SK-N-SH (cell line): ENCODE measurements at places on chromosomes 4 and X.
A peak's percentile ranks its signal among the peaks of the same experiment; 100 is the strongest.

GRCh38 chr4:89296399-89296798 is 11.2 kb downstream of the GPRIN3 start:
- DNase-seq: no peak

DNA sequence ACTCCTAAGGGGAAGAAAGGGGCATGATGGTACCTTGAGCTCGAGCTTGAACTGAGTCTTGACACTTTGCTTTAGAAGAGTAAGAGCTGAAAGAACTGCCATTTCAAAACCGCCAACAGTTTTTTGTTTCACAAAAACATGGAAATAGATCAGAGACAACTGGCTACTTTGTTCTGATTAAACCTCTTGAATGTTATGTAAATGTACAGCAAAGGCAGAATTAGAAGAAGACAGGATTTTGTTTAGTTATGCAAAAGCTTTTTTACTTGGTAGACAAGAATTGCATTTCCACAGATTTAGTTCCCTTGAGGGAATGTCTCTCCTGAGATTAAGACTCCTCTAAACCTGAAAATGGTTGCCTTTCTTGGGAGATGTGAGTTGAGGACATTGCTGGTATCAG is 33.3 kb upstream of the STPG2 start:
- no peak for DNase-seq

DNA sequence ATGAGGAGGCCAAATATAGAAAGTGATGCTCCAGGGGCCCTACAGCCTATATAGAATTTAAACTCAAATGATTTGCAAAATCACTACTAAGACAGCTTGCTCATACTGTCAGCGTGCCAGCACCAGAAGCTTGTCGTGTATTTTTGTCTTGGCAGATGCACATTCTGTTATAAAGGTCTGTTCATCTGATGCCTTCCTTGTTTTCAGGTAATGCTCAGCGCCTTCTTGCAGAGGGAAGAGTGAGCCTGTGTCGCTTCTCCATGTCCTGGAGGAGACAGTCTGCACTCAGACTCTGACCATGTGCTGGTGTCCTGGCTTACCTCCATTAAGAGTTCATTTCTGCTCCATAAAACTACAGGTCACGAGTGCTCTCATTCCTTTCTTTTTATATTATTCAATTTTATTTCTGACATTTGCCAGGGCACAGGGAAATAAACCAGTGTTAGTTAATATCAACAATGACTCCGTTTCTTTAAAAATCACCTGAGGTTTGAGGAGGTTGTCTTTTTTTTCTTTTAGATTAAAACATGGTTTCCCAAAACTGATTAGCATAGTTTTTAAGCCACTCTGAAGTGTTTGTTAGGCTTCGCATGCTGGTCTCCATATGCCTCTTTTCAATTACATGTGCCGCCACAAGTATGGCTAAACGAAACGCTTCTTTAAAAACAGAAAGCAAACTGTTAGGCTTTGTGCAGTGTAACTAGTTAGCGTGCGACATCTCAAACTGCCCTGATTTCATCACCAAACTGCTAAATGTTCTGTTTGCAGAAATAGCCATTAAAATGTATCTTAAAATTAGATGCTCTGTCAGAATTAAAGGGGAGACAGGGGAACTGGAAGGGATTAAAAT is 215.2 kb upstream of the GK2 start:
- DNase-seq: no peak

DNA sequence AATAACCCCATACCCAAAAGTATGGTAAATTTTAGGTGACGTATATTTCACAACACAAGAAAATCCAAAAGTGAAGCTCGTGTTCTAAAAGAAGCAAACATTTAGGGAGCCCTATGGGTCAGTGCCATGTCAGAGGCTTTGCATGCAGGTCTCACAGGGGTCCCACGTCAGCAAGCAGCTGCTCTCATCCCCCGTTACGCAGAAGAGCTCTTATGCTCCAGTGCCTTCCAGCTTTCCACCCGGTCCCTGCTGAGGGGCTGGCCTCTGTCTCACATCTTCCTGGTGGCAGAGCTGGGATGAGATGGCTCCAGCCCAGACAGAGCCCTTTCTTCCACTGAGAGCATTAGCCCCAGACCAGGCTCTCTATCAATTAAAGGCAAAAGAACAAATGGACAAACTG is 82.0 kb downstream of the IRF2 start:
- DNase-seq: no peak

- peak; percentile 6 for DNase-seq
These were observed 153.8 kb upstream of the AGA start for GRCh38 chr4:177596035-177596434.

GRCh38 chrX:6885909-6886308 is 261.6 kb upstream of the STS start:
- DNase-seq: no peak

GRCh38 chr4:139633661-139634060 is 32.0 kb upstream of the MGST2 start:
- no peak for DNase-seq
